AG09309 (cell line): ENCODE measurements at places on chromosomes 13 and 19.

GRCh38 chr13:105184201-105184600 lies 1351.3 kb downstream of the EFNB2 start:
- no peak for DNase-seq

- no peak for DNase-seq
Observed at GRCh38 chr13:76884186-76884906, 1.9 kb downstream of the KCTD12 start.

GRCh38 chr13:95180513-95181245 lies 120.6 kb downstream of the ABCC4 start:
- no peak for DNase-seq

DNA sequence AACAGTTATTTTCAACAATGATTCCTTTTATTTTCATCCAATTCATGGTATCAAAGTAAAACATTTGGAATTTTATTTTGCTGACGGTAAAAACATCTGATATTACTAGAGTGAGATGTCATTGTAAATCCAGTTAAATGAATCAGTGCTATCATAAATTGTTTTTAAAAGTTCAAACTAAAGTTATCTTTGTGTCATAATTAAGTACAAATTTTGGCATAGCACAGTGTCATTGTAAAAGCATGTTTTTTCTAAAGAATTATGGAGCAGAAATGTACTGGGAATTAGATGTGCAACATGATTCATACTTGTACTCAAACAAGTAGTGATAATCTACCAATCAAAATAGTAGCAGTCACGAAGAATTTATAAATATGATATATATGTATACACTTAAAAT lies 92.8 kb downstream of the FAM216B start:
- DNase-seq: no peak

- peak; percentile 62 for DNase-seq
Observed at GRCh38 chr19:16702123-16702522, 17.5 kb upstream of the NWD1 start.

GRCh38 chr19:11697284-11697855 lies 41.4 kb downstream of the ZNF823 start:
- no peak for DNase-seq

GRCh38 chr19:4342314-4342614 lies 1.1 kb upstream of the MPND start:
- DNase-seq: no peak

- no peak for DNase-seq
Observed at GRCh38 chr19:35868172-35868822, at the start of gene APLP1. Gene APLP1 (plus strand): TSS chr19:35868574. CDS start chr19:35868637, 63 bp downstream.

GRCh38 chr13:106473154-106473553 lies 62.3 kb downstream of the EFNB2 start:
- DNase-seq: no peak

DNA sequence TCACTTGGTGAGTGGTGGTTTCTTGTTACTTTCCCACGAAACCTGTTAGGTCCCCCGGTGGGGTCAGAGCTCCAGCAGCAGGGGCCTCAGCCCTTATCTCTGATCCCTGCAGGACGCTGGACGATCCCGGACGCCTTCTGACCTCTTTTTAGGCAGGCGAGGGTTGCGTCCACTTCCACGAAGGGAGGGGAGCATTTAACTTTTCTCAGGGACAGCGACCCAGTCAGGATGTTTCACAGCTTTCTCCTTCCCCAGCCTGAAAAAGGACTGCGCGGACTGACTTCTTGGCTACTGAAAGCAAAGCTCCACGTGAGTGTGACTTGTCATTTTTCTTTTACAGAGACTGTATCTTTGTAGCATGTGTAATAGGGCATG lies 692 bp downstream of the ZNF234 start:
- no peak for DNase-seq

DNA sequence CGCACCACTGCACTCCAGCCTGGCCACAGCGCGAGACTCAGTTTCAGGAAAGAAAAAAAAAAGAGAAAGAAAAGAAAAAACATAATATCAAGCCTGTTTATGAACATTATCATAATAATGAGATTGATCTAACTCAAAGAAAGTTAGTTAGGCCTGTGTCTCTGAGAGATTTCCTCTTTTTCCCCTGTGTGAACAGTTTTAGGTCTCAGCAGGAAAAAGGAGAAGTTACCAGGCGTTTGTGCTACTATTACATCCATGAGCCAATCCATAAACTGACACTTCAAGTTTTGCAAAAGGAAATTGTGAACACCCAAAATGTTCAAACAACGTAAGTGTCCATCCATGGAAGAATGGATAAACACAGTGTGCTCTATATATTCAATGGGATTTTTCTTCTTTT lies 3.8 kb downstream of the TARM1 start:
- no peak for DNase-seq

DNA sequence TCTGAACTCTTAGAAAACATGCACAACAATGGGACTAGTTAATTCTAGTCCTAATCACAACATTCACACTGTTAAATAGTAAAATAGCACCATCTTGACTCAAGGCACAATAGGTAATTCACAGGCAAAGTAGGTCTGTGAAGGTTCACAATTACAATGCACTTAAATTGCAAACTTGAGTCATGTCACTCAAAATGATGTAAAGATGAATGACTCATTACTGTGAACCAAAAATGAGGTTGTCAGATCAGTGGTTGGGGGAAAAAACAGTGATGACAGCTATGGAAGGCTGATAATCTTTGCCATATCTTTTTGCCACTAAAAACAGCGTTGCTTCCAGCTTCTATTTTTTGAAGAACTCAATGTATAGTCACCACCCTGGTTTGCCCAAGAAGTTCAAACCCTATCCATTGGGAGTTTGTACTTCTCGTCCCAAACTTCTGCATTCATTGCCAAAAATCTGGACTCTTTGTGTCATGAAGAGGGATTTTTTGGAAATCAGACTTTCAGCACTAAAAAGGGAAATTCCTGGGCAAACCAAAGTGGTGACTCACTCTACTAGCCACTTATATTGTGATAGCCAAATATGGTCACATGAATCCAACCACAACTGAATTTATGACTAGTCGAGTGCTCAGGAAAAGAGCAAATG lies 200.9 kb upstream of the TMTC4 start:
- peak; percentile 79 for DNase-seq

GRCh38 chr19:52871466-52871865 lies 14.0 kb upstream of the ZNF468 start:
- no peak for DNase-seq

GRCh38 chr19:8244442-8244841 lies 35.3 kb downstream of the CERS4 start:
- DNase-seq: no peak

DNA sequence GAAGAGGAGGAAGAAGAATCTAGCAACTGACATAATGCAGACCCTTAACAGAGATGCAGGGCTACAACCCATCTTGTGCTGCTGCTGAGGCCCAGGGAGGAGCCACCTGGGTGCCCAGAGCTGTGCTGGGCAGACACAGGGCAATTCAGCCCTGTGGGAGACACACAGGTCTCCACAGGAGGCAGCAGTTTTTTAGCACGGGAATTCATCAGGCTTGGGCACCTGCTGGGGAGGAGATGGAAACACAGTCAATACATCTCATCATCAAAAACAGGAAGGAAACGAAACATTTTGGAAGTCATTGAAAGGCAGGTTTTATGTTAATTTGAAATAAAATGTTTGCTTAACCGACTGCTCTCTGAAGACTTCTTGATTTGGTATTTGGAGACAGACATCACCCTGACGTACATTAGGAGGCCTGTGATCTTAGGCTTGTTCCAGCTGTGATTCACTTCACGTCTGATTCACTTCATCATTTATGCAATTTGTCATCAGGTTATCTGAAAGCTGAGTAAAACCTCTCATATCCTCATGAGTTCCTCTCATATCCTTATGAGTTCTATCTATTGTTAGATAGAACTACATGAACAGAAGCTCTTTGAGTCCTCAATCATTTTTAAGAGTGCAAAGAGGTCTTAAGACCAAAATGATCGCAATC lies 77.4 kb downstream of the CYSLTR2 start:
- peak; percentile 40 for DNase-seq
